ENCODE measurements at places on chromosomes 4 and X.

DNA sequence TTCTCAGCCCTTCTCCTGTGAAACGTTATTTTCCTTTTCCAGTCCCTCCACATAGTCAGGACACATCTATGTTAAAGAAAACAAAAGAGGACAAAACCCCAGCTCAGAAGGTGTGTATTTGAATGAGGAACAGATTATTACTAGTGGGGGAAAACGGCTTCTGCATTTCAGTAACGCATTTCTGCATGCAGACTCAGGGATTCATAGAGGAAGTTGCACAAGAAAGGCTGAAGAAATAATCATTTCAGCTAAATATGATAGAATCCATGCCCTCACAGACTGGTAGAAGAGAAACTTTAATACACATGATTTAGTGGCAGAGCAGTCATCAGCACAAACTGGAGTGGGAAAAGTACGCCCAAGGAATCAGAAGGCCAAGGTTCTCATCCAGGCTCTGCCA, 270.8 kb upstream of the FGF13 start:
- DNase-seq = no peak

DNA sequence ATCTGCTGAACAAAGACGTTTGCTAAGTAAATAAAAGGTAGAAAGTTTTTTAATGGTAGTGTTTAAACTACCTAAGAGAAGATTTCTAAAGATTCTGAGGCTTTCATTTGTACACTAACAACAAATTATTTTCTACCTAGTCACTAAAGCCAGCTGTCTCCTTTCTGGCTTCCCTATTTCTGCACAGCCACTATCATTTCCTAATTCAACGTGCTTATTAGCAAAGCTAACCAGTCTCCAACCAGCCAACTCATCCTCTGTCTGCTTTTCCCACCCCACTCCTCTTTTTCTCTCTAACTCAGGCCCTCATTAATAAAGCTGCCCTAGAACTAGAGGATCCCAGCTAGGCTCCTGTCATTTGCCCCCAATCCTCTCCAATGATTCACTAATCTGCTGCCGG, 118.2 kb downstream of the ZNF827 start:
- no peak for DNase-seq

GRCh38 chrX:54891573-54891972, 29.1 kb upstream of the TRO start:
- DNase-seq = peak; percentile 6

- DNase-seq = no peak
Measured at GRCh38 chrX:44975666-44976263, 102.8 kb downstream of the KDM6A start.

DNA sequence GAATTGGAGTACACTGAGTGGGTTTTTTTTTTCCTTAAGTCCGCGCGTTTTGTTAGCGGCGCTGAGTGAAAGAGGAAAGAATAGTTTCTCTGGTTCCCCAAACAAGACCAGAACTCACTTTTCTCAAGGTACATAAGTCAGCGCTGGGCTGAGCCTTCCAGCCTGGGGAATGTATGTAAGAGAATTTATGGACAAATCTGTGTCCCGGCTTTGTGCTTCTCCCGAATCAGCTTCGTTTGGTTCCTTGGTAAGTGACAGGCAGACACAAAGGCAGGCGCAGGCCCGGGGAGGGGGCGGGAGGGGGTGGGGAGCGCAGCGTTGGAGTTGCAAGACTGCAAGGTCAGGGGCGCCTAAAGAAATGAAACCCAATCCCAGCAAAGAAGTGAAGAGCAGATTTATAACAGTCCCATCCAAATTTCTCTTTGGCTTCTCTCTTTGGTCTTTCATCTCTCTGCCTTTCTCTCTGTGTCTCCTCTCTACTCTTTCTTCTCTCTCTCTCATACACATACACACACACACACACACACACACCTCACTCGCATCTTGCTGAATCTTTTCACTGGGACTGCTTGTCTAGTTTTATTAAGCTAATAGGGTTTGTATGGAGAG, 981 bp downstream of the TET2 start:
- DNase-seq = no peak

Data from T-helper 9 cell (primary cell).